ENCODE measurements at places on chromosomes 11 and 22.

GRCh38 chr11:32267679-32268187 lies 167.6 kb downstream of the WT1 start:
- DNase-seq: no peak

DNA sequence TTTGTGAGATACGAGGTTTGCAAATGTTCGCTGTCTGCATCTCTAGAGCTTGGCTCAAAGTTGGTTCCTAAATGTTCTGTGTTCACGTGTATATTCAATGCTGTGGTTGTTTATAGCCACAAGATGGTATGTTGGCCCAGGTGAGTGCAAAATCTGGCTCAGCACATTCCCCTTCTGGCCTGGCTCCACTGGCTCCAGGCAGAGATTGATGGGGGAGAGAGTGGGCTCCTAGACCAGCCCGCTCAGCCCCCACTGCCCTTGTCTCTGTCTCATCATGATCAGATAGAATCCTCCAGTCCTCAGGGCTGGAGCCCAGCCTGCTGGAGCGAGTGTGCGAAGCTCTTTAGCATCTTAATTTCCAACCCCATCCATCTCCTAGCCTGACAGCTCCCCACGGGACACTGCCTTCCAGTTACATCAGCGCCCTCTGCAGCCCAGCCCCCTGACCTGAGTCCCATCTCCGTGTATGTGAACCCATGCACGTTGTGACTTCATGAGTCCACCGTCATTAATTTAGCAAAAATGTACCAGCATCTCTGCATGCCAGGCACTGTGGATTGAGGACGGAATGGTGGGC lies 2.0 kb downstream of the P2RX3 start:
- DNase-seq: no peak

GRCh38 chr11:62889484-62890437 lies 9.1 kb downstream of the SLC3A2 start:
- DNase-seq: no peak

GRCh38 chr11:87422566-87422965 lies 384.8 kb downstream of the TMEM135 start:
- DNase-seq: no peak

- DNase-seq: no peak
Observed at GRCh38 chr22:37968452-37969251, 15.2 kb downstream of the POLR2F start.

- DNase-seq: no peak
Observed at GRCh38 chr11:73851046-73851764, 25.4 kb downstream of the COA4 start.

GRCh38 chr11:25441421-25441820 lies 890.5 kb upstream of the ANO3 start:
- no peak for DNase-seq

GRCh38 chr11:33988586-33989370 lies 62.8 kb upstream of the CAPRIN1 start:
- no peak for DNase-seq

GRCh38 chr11:103051151-103051801 lies 40.7 kb downstream of the DCUN1D5 start:
- no peak for DNase-seq

DNA sequence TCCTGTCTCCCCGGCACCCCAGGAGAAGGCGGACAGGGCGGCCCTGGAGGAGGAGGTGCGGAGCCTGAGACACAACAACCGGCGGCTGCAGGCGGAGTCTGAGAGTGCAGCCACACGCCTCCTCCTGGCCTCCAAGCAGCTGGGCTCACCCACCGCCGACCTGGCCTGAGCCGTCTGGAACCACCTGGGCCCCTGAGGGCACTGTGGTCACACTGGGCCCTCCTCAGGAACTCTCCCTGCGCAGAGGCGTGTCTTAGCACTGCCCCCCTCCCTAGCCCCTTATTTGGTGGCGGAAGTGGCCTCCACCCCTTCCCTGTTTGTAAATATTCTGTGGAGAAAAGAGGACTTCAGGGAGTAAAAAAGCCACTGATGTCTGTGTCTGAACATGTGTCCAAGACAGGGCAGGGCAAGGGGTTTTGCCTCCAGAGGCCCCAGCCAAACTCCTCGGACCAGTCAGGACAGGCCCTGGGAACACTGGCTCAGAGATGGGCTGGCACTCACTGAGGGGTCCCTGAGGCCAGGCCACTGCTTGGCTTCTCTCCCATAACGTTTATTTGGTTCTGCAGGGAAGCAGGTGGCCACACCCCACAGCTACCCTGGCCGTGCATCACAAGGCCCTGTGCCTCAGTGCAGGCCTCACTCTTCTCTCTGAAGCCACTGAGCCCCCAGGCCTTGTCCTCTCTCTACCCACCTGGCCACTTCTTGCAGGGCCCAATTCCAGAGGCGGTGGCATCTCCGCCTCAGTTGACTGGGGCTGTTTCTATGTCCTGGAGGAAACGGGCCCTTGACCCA lies 12.0 kb downstream of the RELA start:
- DNase-seq: no peak

DNA sequence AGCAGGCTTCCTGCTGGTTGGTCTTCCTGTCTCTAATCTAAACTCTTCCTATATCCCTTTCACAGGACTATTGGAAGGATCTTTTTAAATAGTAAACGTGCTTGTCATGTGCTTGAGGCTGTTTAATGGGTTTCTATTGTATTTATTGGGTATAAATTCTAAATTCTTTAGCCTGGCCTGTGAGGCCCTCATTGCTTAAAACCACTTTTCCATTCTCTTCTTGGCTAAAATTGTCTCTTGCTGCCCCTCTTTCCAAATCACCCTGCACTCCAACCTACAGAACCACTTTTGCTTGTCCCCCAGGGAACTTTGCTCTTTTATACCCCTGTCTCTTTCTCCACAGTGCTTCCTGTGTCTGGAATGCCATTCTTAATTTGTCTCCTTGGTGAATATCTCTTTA lies 46.4 kb upstream of the MUC15 start:
- DNase-seq: no peak

- DNase-seq: no peak
Observed at GRCh38 chr22:48594757-48595510, 1232.7 kb downstream of the BRD1 start.
